Activated CD4-positive, alpha-beta T cell treated with anti-CD3 and anti-CD28 coated beads, Interleukin-2, amount 50 U/mL, for 24 hours (primary cell): ENCODE measurements at places on chromosomes 13 and 19.

GRCh38 chr13:31631746-31632145, 107.6 kb upstream of the RXFP2 start:
- no peak for DNase-seq

DNA sequence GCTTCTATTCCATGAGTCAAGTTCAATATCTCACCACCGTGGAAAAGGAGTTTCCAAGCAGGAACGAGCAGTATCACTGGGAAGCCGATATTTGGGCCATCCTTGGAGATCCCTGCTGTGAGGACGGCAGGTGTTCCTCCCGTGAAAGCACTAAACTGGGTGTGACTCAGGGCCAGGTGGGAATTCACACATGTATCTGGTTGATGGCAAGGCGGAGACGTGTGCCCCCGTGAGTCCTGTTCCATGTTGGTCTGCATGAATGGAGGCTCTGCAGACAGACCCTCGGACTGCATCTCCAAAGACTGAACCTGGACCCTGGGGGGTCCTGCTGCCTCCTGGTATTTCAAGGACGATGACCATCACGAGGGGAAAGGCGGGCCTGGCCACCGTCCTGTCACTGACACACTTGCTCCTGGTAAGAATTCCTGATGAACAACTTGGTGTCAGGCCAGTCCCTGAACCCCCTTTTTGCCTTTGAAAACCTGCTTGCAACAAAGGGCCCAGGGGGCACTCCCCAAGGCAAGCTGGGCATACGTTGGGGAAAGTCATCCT, 22.8 kb upstream of the GAS6 start:
- DNase-seq: no peak

DNA sequence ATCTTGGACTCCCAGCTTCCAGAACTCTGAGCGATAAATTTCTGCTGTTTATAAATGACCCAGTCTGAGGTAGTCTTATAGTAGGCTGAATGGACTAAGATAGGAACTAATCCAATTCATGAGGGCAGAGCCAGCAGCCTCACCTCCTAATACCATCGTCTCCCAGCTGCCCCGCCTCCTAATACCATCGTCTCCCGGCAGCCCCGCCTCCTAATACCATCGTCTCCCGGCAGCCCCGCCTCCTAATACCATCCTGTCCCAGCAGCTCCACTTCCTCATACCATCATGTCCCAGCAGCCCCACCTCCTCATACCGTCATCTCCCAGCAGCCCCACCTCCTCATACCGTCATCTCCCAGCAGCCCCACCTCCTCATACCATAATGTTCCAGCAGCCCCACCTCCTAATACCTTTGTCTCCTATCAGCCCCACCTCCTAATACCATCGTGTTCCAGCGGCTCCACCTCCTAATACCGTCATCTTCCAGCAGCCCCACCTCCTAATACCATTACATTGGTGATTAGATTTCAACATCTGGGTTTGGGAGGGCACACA, 2.4 kb upstream of the ARGLU1 start:
- DNase-seq: peak; percentile 12

DNA sequence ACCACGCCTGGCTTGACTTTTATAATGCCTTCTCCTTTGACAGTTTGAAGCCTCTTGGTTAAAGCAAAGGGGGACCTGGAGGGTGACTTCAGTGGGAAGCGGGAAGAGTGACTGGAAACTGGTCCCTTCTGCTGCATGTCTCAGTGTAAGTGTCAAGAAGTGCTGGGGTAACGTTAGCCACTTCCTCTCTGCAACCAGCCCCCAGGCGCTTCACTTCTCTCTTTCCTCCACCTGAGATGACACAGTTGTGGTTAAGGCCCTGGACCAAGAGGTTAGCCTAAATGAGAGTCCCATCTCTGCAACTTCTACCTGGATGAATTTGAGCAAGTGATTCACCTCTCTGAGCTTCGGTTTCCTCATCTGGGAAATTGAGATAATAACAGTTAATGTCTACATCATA, 16.3 kb downstream of the LEUTX start:
- no peak for DNase-seq

DNA sequence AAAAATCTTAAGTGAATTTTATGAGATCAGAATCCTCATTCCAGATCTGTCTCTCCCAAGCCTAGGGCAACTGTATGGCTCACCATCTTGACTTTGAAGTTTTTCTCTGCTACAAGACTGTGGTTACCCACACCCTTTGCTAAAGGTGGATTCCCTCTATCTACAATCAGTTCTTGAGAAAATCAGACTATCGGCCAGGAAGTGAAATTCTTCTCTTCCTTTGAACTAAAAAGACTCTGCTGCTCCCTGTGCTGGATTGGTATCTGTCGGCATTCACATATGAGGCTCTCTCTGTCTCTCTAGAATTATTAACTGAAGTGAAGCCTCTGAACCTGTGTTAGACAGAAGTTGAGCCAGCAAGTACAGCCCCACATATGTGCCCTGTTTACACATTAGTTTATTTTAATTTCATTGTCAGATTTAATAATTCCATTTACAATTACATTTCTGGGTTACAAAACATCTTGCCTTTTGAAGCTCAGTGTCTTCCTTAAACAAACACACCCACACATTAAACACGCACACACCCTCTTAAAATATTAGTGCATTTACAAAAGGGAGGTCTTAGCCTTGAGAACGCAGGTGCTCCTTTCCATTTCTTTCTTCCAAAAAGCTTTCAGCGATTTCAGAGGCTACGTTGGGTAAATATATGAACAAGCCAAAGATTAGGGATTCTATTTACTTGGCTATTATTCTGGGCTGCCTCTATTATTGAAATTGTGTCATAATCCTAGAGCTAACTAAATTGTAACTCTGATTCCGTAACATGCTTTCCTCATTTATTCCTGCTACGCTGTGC, 145.7 kb downstream of the MIPEP start:
- peak; percentile 16 for DNase-seq

- no peak for DNase-seq
Observed at GRCh38 chr19:55157064-55157908, at the start of gene TNNI3. Gene TNNI3 (minus strand): TSS chr19:55157732. CDS start chr19:55157589, 143 bp downstream.

DNA sequence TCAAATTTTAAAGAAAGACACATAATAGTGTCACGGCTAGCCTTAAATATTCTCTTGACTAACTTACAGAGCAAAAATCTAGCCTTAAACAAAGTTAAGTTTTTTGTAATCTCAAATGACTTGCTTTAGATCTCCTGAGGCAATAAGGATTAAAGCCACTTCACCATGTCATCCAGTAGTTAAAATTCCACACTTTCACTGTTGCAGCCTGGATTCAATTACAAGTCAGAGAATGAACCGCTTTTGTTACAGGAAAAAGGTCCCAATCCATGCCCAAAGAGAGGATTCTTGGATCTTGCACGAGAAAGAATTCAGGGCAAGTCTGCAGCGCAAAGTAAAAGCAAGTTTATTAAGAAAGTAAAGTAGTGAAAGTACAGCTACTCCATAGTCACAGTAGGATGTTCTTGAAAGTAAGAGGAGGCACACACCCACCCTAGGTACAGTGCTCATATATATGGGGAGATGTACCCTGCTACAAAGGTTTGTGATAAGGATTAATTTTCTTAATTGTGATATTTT, 34.6 kb upstream of the CD177 start:
- no peak for DNase-seq

GRCh38 chr19:39398297-39398864, 7.2 kb downstream of the MED29 start:
- no peak for DNase-seq

DNA sequence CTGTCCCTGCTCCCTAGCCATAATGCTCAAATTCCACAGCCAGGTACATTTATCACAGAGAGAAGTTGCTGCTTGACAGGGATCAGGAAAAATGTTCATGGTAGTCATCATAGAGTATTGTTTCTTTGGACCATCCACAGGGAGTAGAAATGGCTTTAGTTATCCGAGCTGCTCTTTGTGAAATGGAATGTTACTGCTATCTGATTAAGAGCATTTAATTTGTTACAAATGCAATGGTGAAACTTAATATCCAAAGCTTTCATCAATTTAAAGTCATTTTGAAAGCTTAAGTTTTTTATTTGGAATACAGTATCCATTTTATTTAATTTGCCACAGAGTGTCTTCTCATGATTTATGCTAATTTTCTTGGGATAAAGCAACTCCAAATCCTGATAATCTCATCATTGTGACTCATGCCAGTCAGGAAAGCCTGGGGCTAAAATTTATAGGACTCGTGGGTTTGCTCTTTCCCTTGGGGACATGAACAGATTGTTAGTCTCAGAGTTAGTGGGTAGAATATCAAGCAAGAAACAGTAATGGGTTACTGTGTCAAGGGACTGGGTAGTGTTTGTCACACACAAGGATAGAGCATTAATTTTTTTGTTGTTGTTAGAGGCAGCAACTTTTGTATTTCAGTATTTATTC, 59.8 kb downstream of the SCEL start:
- DNase-seq: no peak

DNA sequence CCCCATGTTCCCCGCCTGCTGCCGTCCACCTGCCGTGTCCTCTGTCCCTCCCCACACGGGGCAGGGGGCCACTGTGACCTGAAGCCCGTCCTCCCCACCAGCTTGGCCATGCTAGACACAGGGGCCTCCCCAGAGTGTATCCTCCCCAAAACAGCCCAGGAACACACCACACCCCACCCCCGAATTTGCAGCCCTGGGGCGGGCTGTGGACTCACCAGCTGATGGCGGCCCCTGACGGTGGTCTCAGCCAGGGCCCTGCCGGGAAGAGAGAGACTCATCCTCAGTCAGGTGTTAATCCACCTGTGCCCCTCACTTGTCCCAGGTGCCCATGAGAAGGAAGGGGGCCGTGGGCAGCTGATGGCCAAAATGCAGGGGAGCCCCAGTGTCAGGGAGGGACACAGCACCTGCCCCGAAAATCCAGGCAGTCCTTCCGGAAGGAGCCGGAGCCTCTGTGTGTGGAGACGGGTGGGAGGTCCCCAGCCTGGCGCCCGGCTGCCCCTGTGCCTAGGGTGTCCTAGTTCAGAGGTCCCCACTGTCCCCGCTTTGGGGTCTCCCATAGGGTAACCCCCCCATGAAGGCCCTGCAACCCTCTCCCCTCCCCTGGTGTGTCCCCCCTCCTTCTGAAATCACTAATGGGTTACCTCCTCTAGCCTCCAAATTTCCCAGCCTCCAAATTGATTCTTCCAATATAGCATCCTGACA, 39.3 kb upstream of the TCF3 start:
- no peak for DNase-seq

GRCh38 chr13:75407998-75408397, 74.0 kb downstream of the TBC1D4 start:
- no peak for DNase-seq

GRCh38 chr13:40213779-40214178, 452.7 kb downstream of the FOXO1 start:
- no peak for DNase-seq

DNA sequence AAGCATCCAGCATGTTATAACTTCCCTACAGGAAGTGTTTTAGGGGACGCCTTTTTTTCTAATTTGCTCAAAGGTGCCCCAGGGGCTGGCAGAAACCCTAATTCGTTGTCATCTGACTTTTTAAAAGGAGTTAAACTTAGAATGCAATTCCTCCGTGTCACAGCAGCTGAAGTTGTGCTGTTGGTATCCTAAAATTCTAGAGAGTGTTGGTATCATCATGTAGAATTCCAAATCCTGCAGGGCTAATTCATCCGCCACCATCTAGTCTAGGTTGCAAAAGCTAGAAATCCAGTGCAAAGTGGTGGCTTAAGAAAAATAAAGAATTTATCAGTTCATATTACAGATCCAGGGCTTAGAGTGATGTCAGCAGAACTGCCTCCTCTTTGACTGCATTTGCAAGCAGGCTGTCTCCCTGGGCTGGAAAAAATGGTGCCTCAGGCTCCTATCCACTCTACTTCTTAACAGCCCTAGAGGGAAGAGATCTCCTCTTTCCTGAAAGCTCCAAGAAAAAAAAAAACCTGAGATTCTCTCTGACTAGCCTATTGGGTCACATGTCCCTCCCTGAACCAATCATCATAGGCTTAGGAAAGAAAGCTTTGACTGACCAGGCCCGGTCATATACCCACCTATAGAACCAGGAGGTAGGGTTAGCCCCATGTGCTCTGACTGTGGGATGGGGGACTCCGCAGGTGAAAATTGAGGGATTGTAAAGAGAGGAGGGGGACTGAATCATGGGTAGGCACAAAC, 73.0 kb downstream of the MAP4K1 start:
- peak; percentile 30 for DNase-seq

DNA sequence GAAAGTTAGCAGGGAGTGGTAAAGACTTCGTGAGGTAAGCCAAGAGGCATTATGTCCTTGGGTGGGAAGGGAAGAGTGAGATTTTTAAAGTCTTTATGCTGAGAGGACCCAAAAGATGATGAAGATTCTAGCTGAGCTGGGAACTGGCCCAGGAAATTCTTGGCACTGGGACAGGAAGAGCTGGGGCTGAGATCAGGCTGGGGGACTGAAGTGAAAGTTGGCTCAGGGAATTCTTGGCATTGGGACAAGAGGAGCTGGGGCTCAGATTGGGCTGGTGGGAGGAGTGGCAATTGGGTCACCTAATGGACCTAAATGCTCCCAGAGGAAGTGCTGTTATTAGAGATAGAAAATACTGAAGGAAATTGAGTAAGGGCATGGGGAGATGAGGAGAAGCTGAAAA, 8.8 kb downstream of the SCEL start:
- DNase-seq: no peak

DNA sequence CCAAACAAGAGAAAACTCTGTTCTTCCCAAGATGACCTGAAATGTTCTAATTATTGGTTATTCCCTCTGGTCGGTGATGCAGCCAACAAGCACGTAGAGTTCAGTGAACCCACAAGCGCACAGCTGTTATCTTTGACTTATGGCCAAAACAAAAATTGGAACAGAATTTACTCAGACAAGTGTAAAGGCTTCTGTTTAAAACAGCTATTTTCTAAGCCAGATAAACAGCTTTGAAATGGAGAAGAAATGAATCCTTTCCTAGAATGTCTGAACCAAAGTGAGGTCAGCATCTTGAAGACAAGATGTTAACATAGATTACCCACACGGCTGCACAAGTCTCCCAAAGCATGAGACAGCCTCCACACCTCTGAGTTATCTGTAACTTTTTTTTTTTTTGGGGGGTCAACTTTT, 669.2 kb downstream of the DIAPH3 start:
- no peak for DNase-seq

DNA sequence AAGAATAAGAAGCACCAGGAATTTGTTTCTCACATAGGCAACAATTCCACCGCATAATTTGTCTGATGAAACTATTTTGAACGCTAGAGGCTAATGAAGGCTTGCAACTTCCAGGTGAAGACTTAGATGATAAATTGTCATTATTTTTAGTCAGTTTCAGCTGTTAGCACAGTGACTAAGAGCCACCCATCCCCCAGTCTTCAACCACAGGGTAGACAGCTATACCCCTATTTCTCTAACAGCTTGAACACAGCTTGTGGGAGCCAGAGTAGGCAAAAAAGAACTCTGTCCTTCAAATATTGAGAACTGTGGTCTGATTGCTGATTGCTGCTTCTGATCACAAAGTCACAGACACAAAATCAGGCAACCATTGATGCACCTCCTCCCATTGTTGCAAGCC, 1124.8 kb upstream of the PRR20A start:
- no peak for DNase-seq

- DNase-seq: no peak
Observed at GRCh38 chr13:112113348-112113747, 46.4 kb downstream of the SOX1 start.

- DNase-seq: no peak
Observed at GRCh38 chr13:110475117-110475516, 86.4 kb downstream of the RAB20 start.
